ENCODE measurements at places on chromosomes 6 and 20. TPM values are rescaled to one million over a fixed set of nuclear protein-coding genes. Genes with fewer than 3 reads are reported as not detected.
A peak's percentile ranks its signal among the peaks of the same experiment; 100 is the strongest.

The LINC00237 gene
- not detected for total RNA-seq

The SIRPB1 gene
- 1.0 TPM for total RNA-seq

GRCh38 chr20:8375898-8376297 lies 243.8 kb downstream of the PLCB1 start:
- no peaks in the 10 kb centered on the region for H3K27me3 ChIP-seq
- DNase-seq, result no peak
- H3K36me3 ChIP-seq, result no peaks in the 10 kb centered on the region
- H3K4me1 ChIP-seq, result no peaks in the 10 kb centered on the region

GRCh38 chr20:63219447-63219821 lies 3.5 kb upstream of the YTHDF1 start:
- peaks cover 6% of the 10 kb centered on the region for H3K4me1 ChIP-seq
- H3K4me3 ChIP-seq, result no peak overlapping the region
- DNase-seq, result no peak
- no peak overlapping the region for H3K27ac ChIP-seq
- no peaks in the 10 kb centered on the region for H3K36me3 ChIP-seq

DNA sequence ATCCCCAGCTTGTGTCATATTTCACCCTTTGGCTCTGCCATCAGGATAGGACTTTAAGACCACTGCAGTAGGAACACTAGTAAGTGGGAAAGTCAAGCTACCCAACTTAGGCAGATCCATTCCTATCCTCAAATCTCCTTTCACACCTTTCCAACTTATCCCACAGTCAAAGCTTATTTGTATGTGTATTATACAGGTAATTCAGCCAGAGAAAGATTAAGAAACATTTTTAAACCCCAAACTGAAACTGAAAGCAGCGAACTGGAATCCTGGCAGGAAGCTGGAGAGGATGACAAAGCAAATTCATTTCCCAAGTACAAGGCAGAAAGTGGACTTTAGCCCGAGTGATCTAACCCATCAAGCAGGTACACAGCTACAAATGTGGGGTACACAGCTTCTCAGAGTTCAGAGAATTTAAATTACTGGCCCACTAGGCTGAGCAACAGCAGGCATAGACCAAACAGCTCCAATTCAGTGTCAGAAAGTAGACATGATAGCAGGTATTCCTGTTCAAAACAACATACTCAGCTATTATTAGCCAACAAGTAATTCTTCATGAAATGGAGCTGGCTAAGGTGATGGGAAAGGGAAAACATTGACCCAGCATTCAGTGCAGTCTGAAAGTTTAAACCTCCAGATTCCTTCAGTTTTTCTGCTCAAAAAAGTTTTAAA lies 39.1 kb downstream of the ILRUN start:
- H3K4me1 ChIP-seq, result peaks cover 23% of the 10 kb centered on the region
- peak overlapping the region; percentile 16 for H3K4me3 ChIP-seq
- H3K36me3 ChIP-seq, result no peaks in the 10 kb centered on the region
- peak overlapping the region; percentile 94 for H3K27ac ChIP-seq
- H3K27me3 ChIP-seq, result no peaks in the 10 kb centered on the region

- H3K27me3 ChIP-seq, result no peaks in the 10 kb centered on the region
- DNase-seq, result no peak
- H3K36me3 ChIP-seq, result no peaks in the 10 kb centered on the region
- no peaks in the 10 kb centered on the region for H3K4me1 ChIP-seq
- no peak overlapping the region for H3K27ac ChIP-seq
Observed at GRCh38 chr20:20235681-20236080, 132.2 kb upstream of the INSM1 start.

GRCh38 chr6:139925894-139926641 lies 551.6 kb upstream of the CITED2 start:
- no peak overlapping the region for H3K4me3 ChIP-seq
- no peaks in the 10 kb centered on the region for H3K4me1 ChIP-seq
- peak; percentile 35 for DNase-seq
- H3K36me3 ChIP-seq, result no peaks in the 10 kb centered on the region
- no peaks in the 10 kb centered on the region for H3K27me3 ChIP-seq

- no peaks in the 10 kb centered on the region for H3K36me3 ChIP-seq
- H3K4me3 ChIP-seq, result peak overlapping the region; percentile 80
- peak; percentile 83 for DNase-seq
- peak overlapping the region; percentile 98 for H3K27ac ChIP-seq
- peaks cover 16% of the 10 kb centered on the region for H3K4me1 ChIP-seq
Observed at GRCh38 chr6:43771858-43772680, 2.1 kb downstream of the VEGFA start.

DNA sequence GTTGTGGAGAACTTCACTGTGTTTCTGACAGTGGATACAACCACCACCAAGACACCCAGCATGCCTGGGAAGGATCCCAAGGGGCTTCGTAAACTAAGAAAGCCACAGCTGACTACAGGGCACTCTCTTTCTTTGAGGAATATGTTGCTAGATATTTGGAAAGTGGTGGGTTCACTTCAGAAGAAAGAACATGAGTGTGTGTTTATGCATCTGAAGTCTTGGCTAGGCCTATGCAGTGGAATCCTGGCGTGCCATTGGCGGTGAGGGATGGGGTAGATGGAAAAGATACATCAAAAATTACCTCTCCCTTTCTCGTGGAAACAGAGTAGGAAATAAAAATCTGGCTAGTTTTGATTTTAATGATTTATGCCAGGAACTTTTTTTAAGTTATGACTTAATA lies 187.7 kb downstream of the PDE7B start:
- no peaks in the 10 kb centered on the region for H3K4me1 ChIP-seq
- no peak for DNase-seq
- H3K36me3 ChIP-seq, result no peaks in the 10 kb centered on the region
- H3K27me3 ChIP-seq, result no peaks in the 10 kb centered on the region

GRCh38 chr20:43824309-43825050 lies 90.2 kb upstream of the TOX2 start:
- no peaks in the 10 kb centered on the region for H3K4me1 ChIP-seq
- no peak overlapping the region for H3K4me3 ChIP-seq
- no peak overlapping the region for H3K27ac ChIP-seq
- no peaks in the 10 kb centered on the region for H3K27me3 ChIP-seq
